ENCODE measurements at places on chromosomes 2 and 18. TPM values are rescaled to one million over a fixed set of nuclear protein-coding genes. Genes with fewer than 3 reads are reported as not detected.

DAW1 gene
- total RNA-seq: under 0.01 TPM

SPDYA gene
- not detected for total RNA-seq

BUB1 gene
- 16.3 TPM for total RNA-seq

CFC1 gene
- not detected for total RNA-seq

LYPD6B gene
- 3.9 TPM for total RNA-seq

TMEM247 gene
- not detected for total RNA-seq

EMILIN2 gene
- total RNA-seq: 30.2 TPM

Data from GM23248 (cell line).